ENCODE measurements at places on chromosomes 3 and 15.
A peak's percentile ranks its signal among the peaks of the same experiment; 100 is the strongest.

GRCh38 chr3:151686257-151686656, 47.5 kb upstream of the AADACL2 start:
- DNase-seq, result peak; percentile 23

DNA sequence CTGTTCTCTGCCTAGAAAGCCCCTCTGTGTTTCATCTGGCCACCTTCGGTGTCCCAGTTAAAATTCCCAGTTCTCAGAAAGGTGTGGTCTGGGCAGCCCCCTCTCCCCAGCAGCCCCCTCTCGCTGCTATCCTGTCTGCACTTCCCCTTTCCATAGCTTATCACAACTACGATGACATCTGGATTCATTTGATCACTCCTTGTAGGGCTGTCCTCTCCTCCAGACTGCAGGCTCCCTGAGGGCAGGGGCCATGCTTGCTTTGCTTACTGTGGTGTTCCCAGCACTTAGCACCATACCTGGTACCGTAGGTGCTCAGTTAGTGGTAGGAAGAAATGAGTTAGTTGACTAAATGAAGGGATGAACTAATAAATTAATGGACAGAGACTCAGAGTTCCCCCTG, 26.3 kb upstream of the GOLGA6C start:
- no peak for DNase-seq

GRCh38 chr15:41870689-41871081, 23.2 kb downstream of the SPTBN5 start:
- peak; percentile 45 for DNase-seq

GRCh38 chr3:23949784-23950183, 4.7 kb downstream of the NR1D2 start:
- peak; percentile 52 for DNase-seq

- DNase-seq, result no peak
Observed at GRCh38 chr15:101035611-101036010, 116.5 kb downstream of the LRRK1 start.

GRCh38 chr15:41513506-41514227, at the start of gene LTK:
TSS of gene LTK (minus strand) at chr15:41513827. CDS start at chr15:41513709, 118 bp downstream.
- DNase-seq, result peak; percentile 42

- peak; percentile 79 for DNase-seq
Observed at GRCh38 chr3:58260261-58260731, 22.7 kb downstream of the ABHD6 start.

DNA sequence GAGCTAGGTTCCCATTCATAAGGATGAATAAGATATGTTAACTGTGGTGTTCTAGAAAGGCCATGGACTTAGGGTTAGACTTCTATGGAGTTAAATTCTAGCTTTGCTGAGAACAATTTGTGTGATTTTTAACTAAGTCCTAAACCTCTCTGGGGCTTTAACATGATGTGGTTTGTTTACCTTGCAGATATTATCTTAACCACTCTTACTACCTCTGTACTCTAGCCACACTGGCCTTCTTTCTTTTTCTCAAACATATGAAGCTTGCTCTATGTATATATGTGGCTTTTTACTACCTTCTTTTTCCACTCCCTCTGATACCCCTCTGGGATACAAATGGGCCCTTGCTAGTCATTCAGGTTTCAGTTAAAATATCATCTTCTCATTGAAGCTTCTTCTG, 108.4 kb downstream of the ZNF609 start:
- no peak for DNase-seq

GRCh38 chr3:62035402-62036057, 337.8 kb downstream of the FEZF2 start:
- no peak for DNase-seq

GRCh38 chr3:159451067-159451466, 537.6 kb upstream of the IL12A start:
- DNase-seq, result no peak

DNA sequence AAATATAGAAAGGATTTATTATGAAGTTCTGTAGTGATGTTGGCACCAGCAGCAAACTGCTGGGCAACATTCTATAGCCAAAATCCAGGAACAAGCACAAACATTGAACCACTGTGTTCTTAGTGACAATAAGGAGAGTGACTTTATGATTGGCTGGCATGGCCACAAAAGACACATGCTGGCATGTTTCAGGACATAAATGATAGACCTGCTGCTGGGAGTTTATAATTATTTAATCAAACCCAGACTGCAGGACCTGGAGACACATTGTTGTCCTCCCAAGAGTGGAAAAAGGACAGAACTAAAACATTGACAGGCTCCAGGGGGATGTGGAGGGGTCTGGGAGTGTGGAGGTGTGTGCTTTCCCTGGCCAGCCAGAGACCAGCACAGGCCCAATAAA, 255.3 kb upstream of the LRTM1 start:
- DNase-seq, result no peak

- DNase-seq, result no peak
Observed at GRCh38 chr3:51441282-51442030, 50.4 kb downstream of the RBM15B start.

DNA sequence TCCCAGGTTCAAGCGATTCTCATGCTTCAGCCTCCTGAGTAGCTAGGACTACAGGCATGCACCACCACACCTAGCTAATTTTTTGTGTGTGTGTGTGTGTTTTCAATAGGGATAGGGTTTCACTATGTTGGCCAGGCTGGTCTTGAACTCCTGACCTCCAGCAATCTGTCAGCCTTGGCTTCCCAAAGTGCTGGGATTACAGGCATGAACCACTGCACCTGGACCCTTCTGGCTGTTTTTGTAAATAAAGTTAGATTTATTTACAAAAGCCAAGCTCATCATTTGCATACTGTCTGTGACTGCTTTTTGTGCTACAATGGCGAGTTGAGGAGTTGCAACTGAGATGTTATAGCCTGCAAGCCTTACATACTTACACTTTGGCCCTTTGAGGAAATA, 28.6 kb upstream of the IL16 start:
- no peak for DNase-seq

DNA sequence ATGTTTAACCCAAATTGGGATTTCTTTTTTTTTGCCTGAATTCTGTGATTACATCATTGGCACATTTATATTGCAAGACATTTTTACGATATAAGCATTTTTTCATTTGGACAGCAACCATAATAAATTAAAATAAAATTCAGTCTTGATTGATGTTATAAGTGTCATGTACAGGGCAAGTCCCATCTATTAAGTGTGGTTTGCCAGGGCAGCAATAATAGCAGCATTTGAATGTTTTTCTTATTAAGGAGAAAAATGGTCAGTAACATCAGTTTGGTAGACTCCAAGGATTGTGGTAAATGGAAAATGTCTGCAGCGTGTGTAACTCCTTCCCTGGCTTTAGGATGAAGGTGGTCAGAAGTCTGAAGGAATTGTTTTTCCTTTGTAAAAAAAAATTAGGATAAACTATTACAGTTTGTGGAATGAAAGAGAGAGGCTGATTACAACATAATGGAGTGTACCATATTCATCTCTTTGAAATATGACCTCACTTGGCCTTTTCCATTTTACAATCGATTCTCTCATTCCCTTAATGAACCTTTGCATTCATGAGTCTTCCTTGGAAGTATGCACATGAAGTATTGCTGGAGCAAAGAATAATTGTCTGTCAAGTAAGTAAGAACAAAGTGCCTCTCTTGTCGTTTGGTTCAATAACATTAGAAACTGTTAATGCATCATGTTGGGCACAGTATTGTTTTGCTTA, 405.4 kb upstream of the THRB start:
- no peak for DNase-seq

GRCh38 chr3:150455341-150455740, 47.2 kb downstream of the TSC22D2 start:
- no peak for DNase-seq

DNA sequence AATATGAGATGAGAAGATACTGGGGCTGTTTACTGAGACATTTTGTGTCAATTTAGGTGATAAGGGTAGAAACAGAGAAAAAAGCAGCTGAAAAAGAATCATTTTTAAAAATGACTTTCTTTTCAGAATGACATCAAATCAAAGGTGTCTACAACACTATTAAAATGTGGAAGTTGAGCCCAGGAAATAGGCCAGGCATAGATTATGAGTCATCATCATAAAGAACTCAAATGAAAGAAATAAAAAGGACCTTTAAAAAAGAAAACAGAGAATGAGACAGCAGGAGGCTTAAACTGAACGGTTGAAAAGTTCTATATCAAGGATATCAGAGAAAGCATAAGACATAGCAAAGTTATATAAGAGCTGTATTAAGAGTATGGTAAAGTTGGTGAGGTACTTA, 442.5 kb downstream of the CNTN6 start:
- no peak for DNase-seq

DNA sequence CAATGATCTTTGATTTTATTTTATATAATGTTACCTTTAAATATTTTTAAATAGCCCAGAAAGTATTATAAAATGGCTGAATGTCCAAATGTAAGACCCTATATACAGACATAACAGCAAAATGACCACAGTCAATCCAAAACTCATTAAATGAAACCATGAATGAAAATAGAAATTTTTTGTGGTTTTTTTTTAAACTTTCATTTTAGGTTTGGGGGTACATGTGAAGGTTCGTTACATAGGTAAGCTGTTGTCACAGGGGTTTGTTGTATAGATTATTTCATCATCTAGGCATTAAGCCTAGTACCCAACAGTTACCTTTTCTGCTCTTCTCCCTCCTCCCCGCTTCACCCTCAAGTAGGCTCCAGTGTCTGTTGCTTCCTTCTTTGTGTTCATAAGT, 108.8 kb downstream of the FAIM start:
- DNase-seq, result no peak

DNA sequence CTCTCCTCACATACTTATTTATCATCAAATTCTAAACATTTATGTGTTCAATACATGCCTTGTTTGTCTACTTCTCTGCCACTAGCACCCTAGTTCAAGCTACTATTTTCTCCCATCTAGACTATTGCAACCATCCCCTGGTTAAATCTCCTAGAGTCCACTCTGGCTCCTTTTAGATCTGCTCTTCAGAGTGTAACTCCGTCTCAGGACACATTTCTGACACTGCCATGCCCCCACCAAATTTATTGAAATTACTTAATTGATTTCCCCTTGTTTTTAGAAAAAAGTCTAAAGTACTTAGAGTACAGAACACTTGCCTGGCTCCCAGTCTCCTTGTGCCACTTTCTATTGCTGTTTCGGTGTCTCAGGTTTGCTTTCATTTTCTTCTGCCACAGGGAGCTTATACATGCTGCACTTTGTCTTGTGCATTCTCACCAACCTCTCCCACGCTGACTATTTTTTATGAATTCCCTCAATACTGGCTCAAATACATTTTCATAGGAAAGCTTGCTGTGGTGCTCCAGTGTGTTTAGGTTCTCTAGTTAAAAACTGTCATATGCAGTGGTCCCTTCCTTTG, 792.3 kb downstream of the DIPK2A start:
- DNase-seq, result no peak

DNA sequence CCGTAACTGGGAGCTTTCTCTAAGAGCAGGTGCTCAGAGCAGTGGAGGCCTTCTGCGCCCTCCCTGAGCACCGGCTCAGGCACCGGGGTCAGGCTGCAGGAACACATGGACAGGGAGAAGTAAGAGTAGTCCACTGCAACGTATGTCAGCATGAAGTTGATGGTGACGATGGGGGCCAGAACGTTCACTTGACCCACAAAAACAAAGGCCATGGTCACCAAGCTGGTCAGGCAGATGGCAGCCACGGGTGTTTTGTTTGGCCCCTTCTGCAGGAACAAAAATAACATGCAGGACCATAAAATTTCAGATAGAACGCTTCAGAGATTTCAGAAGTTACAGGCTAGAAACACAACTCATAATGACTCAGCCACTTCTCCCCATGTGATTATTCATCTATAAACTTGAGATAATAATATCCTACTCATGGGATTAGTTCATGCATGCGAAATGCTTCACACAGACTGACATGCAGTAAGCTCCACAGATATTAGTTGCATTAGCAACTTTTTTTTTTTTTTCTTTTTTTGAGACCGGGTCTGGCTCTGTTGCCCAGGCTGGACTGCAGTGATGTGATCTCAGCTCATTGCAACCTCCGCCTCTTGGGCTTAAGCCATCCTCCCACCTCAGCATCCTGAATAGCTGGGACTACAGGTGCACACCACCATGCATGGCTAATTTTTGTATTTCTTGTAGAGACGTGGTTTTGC, 52.2 kb upstream of the HEG1 start:
- peak; percentile 64 for DNase-seq

DNA sequence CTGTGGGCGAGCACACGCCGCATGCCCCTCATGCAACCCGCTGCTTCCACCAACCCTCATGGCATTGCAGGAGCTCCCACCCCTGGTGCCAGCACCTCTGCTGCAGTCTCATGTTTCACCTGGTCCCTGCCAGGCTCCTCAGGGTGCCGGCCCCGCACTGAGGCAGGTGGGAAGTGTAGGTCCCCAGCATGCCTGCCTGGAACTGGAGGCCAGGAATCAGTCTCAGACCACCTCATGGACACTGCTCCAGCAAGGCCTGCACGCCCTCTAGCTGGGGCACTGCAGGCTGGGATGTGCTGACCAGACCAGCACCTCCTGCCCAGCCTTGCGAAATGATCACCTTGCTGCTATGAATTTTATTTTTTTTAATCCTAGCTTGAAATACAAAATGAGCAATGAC, 39.1 kb downstream of the OCA2 start:
- no peak for DNase-seq

DNA sequence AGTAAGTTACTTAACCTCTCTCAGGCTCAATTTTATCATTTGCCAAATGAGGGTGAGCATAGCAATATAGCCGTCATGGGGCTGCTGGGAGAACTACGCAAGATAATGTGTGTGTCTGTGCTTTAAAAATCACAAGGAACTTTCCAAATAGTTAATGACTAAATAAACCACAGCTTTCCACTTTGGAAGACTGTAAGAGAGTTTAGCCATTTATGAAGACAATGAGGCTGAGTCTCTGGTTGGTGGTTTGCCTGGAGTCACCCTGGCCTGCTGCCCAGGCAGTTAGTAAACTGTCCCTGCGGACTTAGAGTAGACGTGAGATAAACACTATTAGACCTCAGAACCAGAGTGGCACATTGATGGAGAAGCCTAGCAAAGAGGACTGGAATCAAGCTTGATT, 357.7 kb downstream of the CLSTN2 start:
- peak; percentile 82 for DNase-seq

- peak; percentile 76 for DNase-seq
Observed at GRCh38 chr15:57217778-57218598, 158.3 kb upstream of the CGNL1 start.

GRCh38 chr15:51048308-51048707, 46.4 kb downstream of the TNFAIP8L3 start:
- DNase-seq, result no peak

DNA sequence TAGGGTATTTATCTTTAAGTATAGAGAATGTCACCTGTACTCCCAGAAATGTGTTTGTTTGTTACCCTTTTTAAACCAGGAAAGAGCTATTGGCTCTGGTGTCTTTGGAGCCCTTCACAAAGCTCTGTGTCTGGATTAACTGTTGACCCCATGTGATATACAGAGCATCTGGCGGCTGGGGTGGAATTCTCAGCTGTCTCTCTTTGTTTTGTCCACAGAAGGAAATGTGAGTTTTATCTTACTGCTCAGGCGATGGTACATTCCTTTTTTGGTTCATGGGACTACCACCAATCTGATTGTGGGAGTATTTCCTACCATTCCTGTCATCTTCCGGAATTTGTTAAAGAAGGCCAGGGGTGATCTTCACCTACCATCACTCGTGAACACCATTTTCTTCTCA, 120.3 kb downstream of the AKAP13 start:
- DNase-seq, result no peak

GRCh38 chr15:88865498-88866099, 29.7 kb downstream of the HAPLN3 start:
- DNase-seq, result no peak

Measured in astrocyte of the hippocampus (primary cell).